ENCODE measurements at places on chromosomes 4 and X. TPM values are rescaled to one million over a fixed set of nuclear protein-coding genes. Genes with fewer than 3 reads are reported as not detected.

DNA sequence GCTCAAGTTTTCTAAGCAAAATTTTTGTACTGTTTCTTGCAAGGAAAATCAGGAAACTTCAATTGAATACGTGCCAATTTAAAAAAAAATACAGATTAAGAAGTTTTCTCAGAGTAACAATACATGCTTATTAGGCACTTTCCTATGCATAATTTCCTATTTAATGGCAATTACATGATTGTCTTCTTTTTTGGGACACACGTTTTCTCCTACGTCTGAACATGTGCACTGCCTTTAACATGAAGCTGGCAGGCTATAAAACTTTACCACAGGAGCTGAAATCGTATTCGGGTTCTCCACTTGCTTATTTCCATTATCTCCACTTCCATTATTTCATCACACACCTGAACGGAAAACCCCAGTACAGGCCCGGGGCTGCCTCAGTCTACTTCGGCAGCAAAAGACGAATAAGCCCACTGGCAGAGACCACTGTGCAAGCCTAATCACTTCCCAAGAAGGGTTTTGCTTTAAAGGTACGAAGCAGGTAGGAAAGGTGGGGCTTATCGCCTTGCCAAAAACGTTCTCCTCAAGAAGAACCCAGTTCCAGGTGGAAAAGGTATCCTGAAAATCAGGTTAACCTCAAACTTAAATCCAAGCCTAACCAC is 575 bp downstream of the RCHY1 start:
- peak overlapping the region; percentile 96 for H3K27ac ChIP-seq
- no peaks in the 10 kb centered on the region for H3K27me3 ChIP-seq
- H3K36me3 ChIP-seq = peaks cover 18% of the 10 kb centered on the region
- peak overlapping the region; percentile 97 for H3K4me3 ChIP-seq

The NXF2 gene
- total RNA-seq = not detected

- no peaks in the 10 kb centered on the region for H3K36me3 ChIP-seq
- H3K4me1 ChIP-seq = no peaks in the 10 kb centered on the region
- H3K4me3 ChIP-seq = no peak overlapping the region
- H3K27ac ChIP-seq = no peak overlapping the region
- no peaks in the 10 kb centered on the region for H3K27me3 ChIP-seq
- no peak for DNase-seq
These were observed 25.7 kb upstream of the SHISA3 start for GRCh38 chr4:42371305-42372252.

DNA sequence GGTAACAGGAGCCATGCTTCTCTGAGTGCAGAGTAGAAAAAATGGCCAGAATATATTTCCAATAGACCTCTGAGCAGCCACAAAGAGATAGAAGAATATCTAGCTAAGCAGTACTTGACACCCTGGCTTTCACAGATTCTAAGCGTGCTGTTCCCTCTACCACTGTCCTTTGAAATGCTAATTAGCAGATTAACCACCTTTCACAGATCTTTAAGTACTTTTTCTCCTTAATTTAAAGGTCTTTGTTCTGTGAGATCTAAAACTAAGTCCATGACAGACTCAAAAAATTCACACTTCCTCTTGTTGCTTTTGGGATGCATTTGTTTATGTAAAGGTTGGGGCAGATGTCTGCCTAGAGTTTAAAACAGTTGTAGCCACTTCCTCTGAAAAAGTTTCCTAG is 28.3 kb upstream of the MAGEC2 start:
- H3K27ac ChIP-seq = no peak overlapping the region
- no peaks in the 10 kb centered on the region for H3K36me3 ChIP-seq
- DNase-seq = no peak
- H3K4me1 ChIP-seq = no peaks in the 10 kb centered on the region

GRCh38 chrX:129696463-129697155 is 41.9 kb upstream of the APLN start:
- H3K4me3 ChIP-seq = no peak overlapping the region
- H3K36me3 ChIP-seq = no peaks in the 10 kb centered on the region
- peaks cover 15% of the 10 kb centered on the region for H3K27me3 ChIP-seq

The PAGE2 gene
- not detected for total RNA-seq

GRCh38 chrX:93673869-93674271 is at the start of gene FAM133A:
FAM133A (plus strand) TSS chrX:93674206; CDS start chrX:93709420, 35,214 bp downstream.
- peaks cover 5% of the 10 kb centered on the region for H3K4me1 ChIP-seq
- no peaks in the 10 kb centered on the region for H3K36me3 ChIP-seq
- no peak for DNase-seq

The MAGEA2 gene
- total RNA-seq = not detected

- H3K4me1 ChIP-seq = peaks cover 18% of the 10 kb centered on the region
- no peak overlapping the region for H3K4me3 ChIP-seq
These were observed 8.6 kb downstream of the GALNT7 start for GRCh38 chr4:173177232-173177631.

The EPHA5 gene
- total RNA-seq = 0.59 TPM

DNA sequence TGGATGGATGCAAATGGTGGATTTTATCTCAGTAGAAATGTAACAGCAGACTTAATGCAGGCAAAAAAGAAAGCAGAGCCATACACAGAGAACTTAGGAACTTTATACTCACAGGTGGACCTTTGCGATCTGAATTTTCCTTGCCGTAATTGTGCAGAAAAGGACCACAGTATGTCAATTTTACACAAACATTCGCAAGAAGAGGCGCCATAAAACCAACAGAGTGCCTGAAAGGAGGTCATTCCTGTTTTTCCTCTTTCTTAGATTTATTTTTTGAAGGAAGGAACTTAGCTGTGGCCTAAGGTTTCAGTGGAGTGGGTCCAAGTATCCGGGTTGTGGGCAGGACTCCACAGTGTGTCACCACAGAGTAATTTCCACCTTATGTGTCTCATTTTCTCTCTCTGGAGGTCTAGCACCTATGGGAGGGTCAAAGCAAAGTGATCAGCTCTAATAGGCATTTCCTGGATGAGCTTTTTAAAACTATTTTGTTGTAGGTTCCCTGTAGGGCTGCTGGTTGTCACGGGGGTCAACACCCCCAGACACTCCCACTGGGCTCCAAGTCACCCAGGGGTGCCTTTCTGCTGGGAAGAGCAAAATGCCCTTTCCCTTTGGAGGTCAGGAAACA is 24.7 kb upstream of the PBDC1 start:
- H3K4me1 ChIP-seq = peaks cover 16% of the 10 kb centered on the region
- no peak for DNase-seq
- H3K4me3 ChIP-seq = peak overlapping the region; percentile 58
- no peaks in the 10 kb centered on the region for H3K36me3 ChIP-seq
- H3K27me3 ChIP-seq = no peaks in the 10 kb centered on the region
- H3K27ac ChIP-seq = peak overlapping the region; percentile 56

GRCh38 chr4:153087671-153088194 is 116.5 kb upstream of the TRIM2 start:
- peaks cover 4% of the 10 kb centered on the region for H3K4me1 ChIP-seq
- DNase-seq = no peak
- H3K27me3 ChIP-seq = peaks cover 37% of the 10 kb centered on the region
- no peak overlapping the region for H3K27ac ChIP-seq
- H3K36me3 ChIP-seq = no peaks in the 10 kb centered on the region
- no peak overlapping the region for H3K4me3 ChIP-seq

The CYBB gene
- total RNA-seq = 1.4 TPM

- no peak overlapping the region for H3K27ac ChIP-seq
- peak overlapping the region; percentile 78 for H3K4me3 ChIP-seq
- no peaks in the 10 kb centered on the region for H3K36me3 ChIP-seq
- DNase-seq = peak; percentile 100
- peaks cover 39% of the 10 kb centered on the region for H3K27me3 ChIP-seq
- H3K4me1 ChIP-seq = peaks cover 24% of the 10 kb centered on the region
These were observed 492 bp upstream of the NKX3-2 start for GRCh38 chr4:13544606-13545393.

GRCh38 chr4:14237911-14238310 is 610.4 kb upstream of the BOD1L1 start:
- H3K36me3 ChIP-seq = no peaks in the 10 kb centered on the region
- H3K27me3 ChIP-seq = no peaks in the 10 kb centered on the region
- no peak for DNase-seq
- no peak overlapping the region for H3K4me3 ChIP-seq
- no peaks in the 10 kb centered on the region for H3K4me1 ChIP-seq

GRCh38 chrX:37701588-37701987 is 16.0 kb downstream of the XK start:
- no peak overlapping the region for H3K4me3 ChIP-seq
- no peak for DNase-seq
- no peaks in the 10 kb centered on the region for H3K27me3 ChIP-seq
- no peaks in the 10 kb centered on the region for H3K36me3 ChIP-seq

DNA sequence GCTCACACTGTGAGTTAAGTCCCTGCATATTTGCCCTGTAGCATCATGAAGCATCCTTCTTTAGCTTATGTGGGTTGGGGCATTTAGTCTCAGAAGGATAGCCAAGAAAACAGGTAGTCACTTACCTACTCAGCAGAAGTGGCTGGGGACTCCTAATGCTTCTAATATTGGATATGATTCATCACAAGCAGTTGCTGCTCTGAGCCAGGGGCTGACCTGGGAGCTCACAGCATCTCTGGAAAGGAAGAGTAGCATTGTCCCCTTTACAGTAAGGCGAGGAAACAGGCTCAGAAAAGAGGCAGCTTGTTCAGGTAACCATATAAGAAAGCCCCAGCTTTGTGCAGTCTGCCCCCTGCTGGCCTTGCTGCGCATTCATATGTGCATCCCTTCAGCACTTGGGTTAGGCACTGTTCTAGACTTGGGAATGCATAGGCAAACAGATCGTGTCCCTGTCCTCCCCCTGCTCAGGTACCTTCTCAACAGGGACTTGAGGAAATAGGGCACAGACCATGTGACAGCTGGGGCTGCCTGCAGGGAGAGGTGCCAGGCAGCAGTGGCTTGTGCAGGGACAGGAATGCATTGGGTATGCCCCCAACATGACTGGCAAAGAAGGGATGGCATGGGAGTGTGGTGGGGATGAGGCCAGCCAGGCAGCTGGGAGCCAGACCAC is 35.7 kb upstream of the TBC1D14 start:
- H3K27me3 ChIP-seq = no peaks in the 10 kb centered on the region
- H3K4me3 ChIP-seq = no peak overlapping the region
- peak; percentile 89 for DNase-seq
- H3K27ac ChIP-seq = no peak overlapping the region
- peaks cover 10% of the 10 kb centered on the region for H3K4me1 ChIP-seq

DNA sequence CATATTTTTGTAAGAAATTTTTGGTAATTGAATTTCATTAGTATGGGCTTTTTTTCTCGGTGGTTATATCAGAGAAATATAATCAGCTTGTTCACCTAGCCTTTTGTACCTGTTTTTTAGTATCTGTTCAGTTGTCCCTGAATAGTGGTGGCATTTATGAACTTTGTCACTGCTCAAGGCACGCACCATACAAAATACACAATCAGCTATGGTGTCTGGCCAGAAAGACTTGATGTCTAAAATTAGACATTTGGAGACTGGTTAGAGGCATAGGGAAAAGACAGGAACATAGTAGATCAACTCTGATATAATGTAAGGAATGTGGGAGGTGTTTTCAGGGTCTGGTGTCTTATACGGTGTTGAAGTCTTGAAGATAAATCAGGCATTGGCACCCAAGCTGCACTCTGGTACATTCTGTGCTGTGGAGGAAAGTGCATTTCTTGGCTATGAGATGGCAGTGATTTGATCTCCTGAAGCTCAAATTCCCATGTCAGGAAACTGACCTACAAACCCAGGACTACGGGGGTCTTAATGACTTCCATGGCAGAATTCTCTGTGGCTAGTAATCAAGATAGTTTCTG is 3.6 kb downstream of the ART3 start:
- H3K27me3 ChIP-seq = peaks cover 8% of the 10 kb centered on the region
- no peak for DNase-seq
- no peaks in the 10 kb centered on the region for H3K36me3 ChIP-seq
- no peaks in the 10 kb centered on the region for H3K4me1 ChIP-seq

DNA sequence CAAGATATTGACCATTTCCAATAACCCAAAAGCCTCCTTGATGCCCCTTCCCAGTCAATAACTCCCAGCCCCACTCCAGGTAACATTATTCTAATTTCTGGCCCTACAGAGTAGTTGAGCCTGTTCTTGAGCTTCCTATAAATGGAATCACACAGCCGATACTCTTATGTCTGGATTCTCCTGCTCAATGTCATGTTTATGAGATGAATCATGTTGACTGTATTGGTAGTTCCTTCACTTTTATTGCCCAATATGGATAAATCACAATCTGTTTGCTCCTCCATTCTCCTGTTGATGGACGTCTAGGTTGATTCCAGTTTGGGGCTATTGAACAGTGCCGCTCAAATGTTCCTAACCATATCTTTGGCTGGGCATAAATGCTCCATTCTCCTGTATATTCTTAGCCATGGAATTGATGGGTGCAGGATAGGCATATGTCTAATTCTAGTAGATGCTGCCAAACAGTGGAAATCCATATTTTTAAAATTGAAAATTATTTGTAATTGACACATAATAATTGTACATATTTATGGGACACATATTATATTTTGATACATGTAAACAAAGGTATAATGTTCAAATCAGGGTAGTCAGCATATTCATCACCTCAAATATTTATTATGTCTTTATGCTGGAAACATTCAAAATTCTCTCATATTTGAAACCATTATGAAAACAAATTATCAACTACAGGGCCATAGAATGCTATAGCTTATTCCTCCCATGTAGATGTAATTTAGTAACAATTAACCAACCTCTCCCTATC is 40.5 kb upstream of the SLC2A9 start:
- no peak overlapping the region for H3K27ac ChIP-seq
- H3K27me3 ChIP-seq = no peaks in the 10 kb centered on the region
- peaks cover 3% of the 10 kb centered on the region for H3K4me1 ChIP-seq
- H3K36me3 ChIP-seq = peaks cover under 1% of the 10 kb centered on the region
- no peak overlapping the region for H3K4me3 ChIP-seq

GRCh38 chr4:158682066-158682465 is 10.0 kb downstream of the ETFDH start:
- no peaks in the 10 kb centered on the region for H3K27me3 ChIP-seq
- no peak overlapping the region for H3K27ac ChIP-seq
- no peaks in the 10 kb centered on the region for H3K4me1 ChIP-seq
- DNase-seq = no peak

The MAGEA3 gene
- not detected for total RNA-seq

DNA sequence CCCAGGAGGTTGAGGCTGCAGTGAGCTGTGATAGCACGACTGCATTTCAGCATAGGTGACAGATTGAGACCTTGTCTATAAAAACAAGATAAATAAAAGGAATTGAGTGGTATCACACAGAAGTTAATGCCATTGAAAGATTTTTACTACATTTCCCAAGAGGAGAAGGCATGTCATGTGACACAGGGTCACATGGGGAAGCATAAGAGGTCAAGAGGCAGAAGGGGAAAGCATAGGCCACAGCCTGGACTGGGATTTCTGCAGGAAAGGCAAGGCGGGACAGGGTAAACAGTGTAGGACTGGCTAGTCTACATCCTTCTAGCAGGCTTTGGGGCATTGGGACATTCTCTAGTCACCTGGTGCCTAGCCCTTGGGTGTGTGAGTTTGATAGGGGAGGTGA is 88.6 kb downstream of the PDGFRA start:
- no peaks in the 10 kb centered on the region for H3K4me1 ChIP-seq
- no peak overlapping the region for H3K4me3 ChIP-seq
- peaks cover 4% of the 10 kb centered on the region for H3K27me3 ChIP-seq

Measured in osteoblast (primary cell).